ENCODE measurements at places on chromosomes 7 and 10. TPM values are rescaled to one million over a fixed set of nuclear protein-coding genes. Genes with fewer than 3 reads are reported as not detected.

CYP2E1 gene
- polyA plus RNA-seq = not detected

IL6 gene
- polyA plus RNA-seq = not detected

CYP3A7 gene
- not detected for polyA plus RNA-seq

TSPAN12 gene
- not detected for polyA plus RNA-seq

MCM10 gene
- 0.34 TPM for polyA plus RNA-seq

GRCh38 chr10:117989962-117990361, 56.8 kb downstream of the RAB11FIP2 start:
- no peaks in the 10 kb centered on the region for H3K36me3 ChIP-seq
- H3K4me1 ChIP-seq = no peaks in the 10 kb centered on the region
- DNase-seq = no peak
- no peak overlapping the region for H3K27ac ChIP-seq
- H3K4me3 ChIP-seq = no peak overlapping the region

DNA sequence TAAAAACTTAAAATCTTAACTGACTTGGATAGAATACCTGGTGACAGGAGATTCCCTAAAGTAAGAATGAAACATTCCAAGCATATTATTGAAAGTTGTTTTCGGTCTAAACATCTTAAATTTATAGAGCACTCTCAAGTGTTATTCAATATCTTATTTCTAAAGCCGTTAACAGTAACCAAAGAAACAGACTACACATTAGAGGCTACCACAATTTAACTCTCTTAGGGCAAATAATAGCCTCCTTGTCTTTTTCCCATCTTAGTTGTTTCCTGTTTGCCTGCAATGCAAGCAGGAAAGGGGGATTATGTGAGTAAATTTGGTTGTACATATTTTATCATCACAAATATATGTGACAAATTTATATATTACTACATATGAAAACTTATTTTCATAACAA, 31.4 kb downstream of the NAPEPLD start:
- no peaks in the 10 kb centered on the region for H3K27me3 ChIP-seq
- H3K4me1 ChIP-seq = no peaks in the 10 kb centered on the region
- peaks cover 41% of the 10 kb centered on the region for H3K36me3 ChIP-seq
- no peak overlapping the region for H3K4me3 ChIP-seq
- no peak overlapping the region for H3K27ac ChIP-seq

DNA sequence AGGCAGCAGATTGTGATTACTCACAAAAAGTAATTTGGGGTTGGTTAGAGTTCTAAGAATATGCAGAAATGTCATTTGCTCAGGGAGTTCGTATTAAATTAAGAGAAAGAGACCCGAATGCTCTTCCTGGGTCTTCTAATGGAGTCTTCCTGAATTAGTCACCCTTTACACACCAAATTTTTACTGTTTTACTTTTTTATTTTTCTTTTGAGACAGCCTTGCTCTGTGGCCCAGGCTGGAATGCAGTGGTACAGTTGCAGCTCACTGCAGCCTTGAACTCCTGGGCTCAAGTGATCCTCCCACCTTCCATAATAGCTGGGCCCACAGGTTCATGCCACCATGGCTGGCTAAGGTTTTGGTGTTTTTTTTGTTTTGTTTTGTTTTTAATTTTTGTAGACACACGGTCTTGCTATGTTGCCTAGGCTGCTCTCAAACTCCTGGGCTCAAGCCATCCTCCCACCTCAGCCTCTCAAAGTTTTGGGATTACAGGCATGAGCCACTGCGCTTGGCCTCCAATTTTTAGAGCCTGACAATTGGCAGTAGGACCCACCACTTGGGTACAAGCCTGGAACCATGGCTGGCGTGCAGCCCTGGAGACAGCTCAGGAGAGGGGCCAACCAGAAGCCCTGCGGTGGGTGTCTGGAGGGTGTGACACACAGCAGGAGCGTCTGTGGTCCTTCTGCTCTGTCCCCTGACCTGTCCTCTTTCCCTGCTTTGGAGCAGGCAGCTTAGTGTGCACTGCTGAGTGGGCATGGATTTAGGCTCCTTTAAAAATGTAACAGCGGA, 16.4 kb upstream of the BHLHA15 start:
- DNase-seq = no peak
- no peaks in the 10 kb centered on the region for H3K4me1 ChIP-seq
- no peak overlapping the region for H3K4me3 ChIP-seq
- H3K36me3 ChIP-seq = peaks cover 58% of the 10 kb centered on the region

DNA sequence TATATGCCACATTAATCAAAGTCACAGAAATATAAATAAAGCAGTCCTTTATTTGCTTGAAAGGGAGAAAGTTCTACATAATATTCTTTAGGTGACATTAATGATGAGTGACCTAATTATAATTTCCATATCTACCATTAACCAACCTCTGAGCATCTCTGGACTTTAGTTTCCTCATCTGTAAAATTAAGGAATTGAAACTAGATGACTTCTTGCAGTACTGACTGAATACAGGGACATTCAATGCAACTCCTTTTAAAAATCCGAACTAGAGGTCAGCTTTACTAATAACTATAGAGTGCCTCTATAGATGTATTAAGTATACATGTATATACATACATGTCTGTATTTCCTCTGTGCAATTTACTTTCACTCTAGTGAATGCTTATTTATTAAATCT, 3.9 kb downstream of the FMC1 start:
- peaks cover 5% of the 10 kb centered on the region for H3K36me3 ChIP-seq
- no peak for DNase-seq
- H3K4me1 ChIP-seq = peaks cover 11% of the 10 kb centered on the region
- no peak overlapping the region for H3K27ac ChIP-seq
- H3K27me3 ChIP-seq = no peaks in the 10 kb centered on the region

DNA sequence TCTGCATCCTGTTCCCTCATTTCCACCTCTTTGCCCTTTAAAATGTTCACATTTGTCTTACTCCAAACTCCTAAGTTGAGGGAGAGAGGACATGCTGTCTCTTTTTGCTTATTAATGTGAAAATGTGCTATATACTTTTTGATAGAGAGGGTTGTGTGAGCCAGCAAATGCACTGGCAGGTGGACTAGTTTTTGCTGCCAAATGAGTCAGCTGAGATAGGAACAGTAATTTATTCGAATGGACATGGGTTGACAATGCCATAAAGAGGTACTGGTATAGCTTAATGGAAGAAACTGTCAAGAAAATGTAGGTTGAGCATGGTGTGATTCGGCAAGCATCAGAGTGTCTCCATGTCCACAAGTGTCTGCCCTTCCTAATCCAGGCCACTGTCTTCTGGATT, 9.2 kb upstream of the TRUB1 start:
- peaks cover 8% of the 10 kb centered on the region for H3K27me3 ChIP-seq

DNA sequence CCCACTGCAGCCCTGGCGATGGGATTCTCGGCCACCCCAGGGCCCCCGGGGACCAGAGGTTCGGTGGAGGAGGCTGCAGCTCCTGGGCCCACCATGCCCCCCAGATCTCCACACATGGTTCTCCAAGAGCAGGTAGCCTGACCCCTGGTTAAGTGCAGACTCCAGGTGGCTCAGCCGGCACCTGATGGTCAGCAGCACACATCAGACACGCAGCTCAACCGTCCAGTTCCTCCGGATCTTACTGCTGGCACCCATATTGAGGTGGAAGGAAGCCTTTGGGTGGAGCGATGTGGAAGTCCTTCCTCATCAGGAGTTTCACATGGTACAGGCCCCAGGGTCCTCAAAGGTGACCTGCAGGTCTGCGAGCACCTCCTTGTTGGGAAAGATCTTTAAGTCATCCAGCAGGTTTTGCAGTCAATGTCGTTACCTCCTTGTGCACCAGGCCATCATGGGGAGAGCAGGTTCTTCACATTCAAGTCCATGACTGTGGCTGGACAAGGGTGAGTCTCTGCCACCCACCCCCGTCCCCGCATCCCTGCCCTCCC, 74.2 kb upstream of the EEPD1 start:
- DNase-seq = no peak
- H3K4me3 ChIP-seq = no peak overlapping the region
- no peaks in the 10 kb centered on the region for H3K36me3 ChIP-seq
- H3K27ac ChIP-seq = no peak overlapping the region

DNA sequence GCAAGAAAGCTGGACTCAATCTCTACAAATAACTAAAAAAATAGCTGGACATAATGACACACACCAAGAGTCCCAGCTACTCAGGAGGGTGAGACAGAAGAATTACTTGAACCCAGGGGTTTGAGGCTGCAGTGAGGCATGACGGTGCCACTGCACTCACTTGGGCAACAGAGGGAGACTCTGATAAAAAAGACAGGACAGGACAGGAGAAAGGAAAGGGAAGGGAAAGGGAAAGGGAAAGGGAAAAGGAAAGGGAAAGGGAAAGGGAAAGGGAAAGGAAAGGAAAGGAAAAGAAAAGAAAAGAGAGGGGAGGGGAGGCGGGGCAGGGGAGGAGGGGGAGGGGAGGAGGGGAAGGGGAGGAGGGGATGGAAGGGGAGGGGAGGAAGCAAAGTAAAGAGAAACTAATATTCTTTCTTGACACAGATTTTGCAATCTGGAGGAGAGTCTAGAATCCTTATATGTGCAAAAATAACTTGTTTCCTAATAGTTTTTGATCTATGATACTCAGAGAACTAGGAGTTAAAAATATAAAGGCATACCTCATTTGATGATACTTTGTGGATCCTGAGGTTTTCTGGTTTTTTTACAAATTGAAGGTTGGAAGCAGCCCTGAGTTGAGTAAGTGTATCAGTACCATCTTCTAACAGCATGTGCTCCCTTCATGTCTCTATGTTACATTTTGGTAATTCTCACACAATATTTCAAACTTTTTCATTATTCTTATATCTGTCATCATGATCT, 8.0 kb downstream of the SAR1A start:
- peaks cover 52% of the 10 kb centered on the region for H3K36me3 ChIP-seq
- peaks cover 40% of the 10 kb centered on the region for H3K4me1 ChIP-seq
- no peaks in the 10 kb centered on the region for H3K27me3 ChIP-seq
- H3K4me3 ChIP-seq = peak overlapping the region; percentile 69
- peak overlapping the region; percentile 55 for H3K27ac ChIP-seq

DNA sequence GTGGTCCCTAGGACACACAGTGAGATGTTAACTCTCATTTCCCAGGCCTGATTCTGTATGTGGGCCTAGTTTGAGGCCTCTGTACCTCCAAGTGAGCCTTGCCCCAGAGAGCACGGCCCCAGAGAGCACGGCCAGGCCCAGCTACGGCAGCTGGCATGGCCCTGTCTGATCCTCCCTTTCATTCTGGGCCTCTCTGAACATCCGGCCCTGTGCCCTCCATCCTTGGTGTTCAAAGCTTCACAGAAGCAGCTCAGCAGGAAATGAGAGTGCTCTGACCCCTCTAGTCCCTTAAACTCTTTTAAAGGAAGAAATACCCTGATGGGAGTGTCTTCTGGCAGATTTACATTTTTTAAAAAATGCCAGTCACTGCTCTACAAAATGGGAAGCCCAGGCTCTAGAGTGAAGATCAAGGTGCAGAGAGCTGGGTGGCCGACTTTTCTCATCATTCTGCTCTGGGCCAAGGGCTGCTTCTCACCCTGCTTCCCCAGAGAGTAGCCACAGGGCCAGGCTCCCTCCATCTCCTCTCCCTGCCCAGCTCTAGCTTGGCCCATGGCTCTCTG, 171.9 kb downstream of the RPS24 start:
- H3K4me1 ChIP-seq = no peaks in the 10 kb centered on the region
- no peak for DNase-seq
- H3K36me3 ChIP-seq = no peaks in the 10 kb centered on the region
- no peaks in the 10 kb centered on the region for H3K27me3 ChIP-seq

GRCh38 chr10:69047111-69047832, 40.6 kb upstream of the SRGN start:
- no peaks in the 10 kb centered on the region for H3K36me3 ChIP-seq
- H3K27ac ChIP-seq = no peak overlapping the region
- no peak overlapping the region for H3K4me3 ChIP-seq
- no peaks in the 10 kb centered on the region for H3K27me3 ChIP-seq
- peaks cover 45% of the 10 kb centered on the region for H3K4me1 ChIP-seq

GRCh38 chr7:9453521-9453920, 1020.1 kb downstream of the NXPH1 start:
- H3K27me3 ChIP-seq = no peaks in the 10 kb centered on the region
- H3K4me3 ChIP-seq = no peak overlapping the region
- H3K4me1 ChIP-seq = no peaks in the 10 kb centered on the region
- H3K36me3 ChIP-seq = no peaks in the 10 kb centered on the region
- no peak overlapping the region for H3K27ac ChIP-seq

DNA sequence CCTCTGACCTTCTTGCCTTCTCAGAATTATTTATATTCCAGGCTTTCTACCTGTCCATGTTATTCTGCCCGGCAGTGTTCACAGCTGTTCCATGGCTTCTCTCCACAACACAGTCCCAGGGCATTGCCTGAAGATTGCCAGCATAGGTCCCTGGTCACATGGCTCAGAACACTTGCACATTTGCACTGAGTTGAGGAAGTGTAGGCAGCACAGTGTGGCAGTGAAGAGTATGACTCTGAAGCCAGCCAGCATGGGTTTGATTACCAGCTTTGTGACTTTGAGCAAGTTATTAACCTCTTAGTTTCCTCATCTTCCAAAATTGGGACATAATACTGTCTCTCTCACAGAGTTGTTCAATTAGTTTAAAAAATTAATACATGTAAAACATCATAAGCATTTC, 73.2 kb upstream of the NEUROD6 start:
- H3K36me3 ChIP-seq = no peaks in the 10 kb centered on the region
- H3K27me3 ChIP-seq = no peaks in the 10 kb centered on the region
- H3K27ac ChIP-seq = no peak overlapping the region
- no peaks in the 10 kb centered on the region for H3K4me1 ChIP-seq
- H3K4me3 ChIP-seq = no peak overlapping the region
- no peak for DNase-seq

- no peaks in the 10 kb centered on the region for H3K4me1 ChIP-seq
- no peak overlapping the region for H3K4me3 ChIP-seq
- no peak overlapping the region for H3K27ac ChIP-seq
- no peaks in the 10 kb centered on the region for H3K36me3 ChIP-seq
Measured at GRCh38 chr10:123847686-123848432, 43.7 kb downstream of the CPXM2 start.

- H3K4me1 ChIP-seq = peaks cover 21% of the 10 kb centered on the region
- no peak overlapping the region for H3K4me3 ChIP-seq
- H3K36me3 ChIP-seq = no peaks in the 10 kb centered on the region
- H3K27ac ChIP-seq = no peak overlapping the region
Measured at GRCh38 chr10:9012312-9012711, 957.8 kb downstream of the GATA3 start.

- H3K4me1 ChIP-seq = peaks cover 88% of the 10 kb centered on the region
- peak overlapping the region; percentile 97 for H3K27ac ChIP-seq
- no peaks in the 10 kb centered on the region for H3K27me3 ChIP-seq
- peak overlapping the region; percentile 95 for H3K4me3 ChIP-seq
Measured at GRCh38 chr7:130943336-130943901, 209.4 kb upstream of the KLF14 start.

GRCh38 chr7:85802211-85802610, 615.4 kb upstream of the SEMA3D start:
- H3K27me3 ChIP-seq = no peaks in the 10 kb centered on the region
- H3K4me3 ChIP-seq = no peak overlapping the region
- no peak overlapping the region for H3K27ac ChIP-seq
- no peaks in the 10 kb centered on the region for H3K36me3 ChIP-seq

- no peak for DNase-seq
- no peaks in the 10 kb centered on the region for H3K27me3 ChIP-seq
- no peak overlapping the region for H3K27ac ChIP-seq
- H3K4me1 ChIP-seq = no peaks in the 10 kb centered on the region
- H3K36me3 ChIP-seq = no peaks in the 10 kb centered on the region
- H3K4me3 ChIP-seq = no peak overlapping the region
Measured at GRCh38 chr7:29398011-29398410, 165.6 kb upstream of the PRR15 start.

- no peaks in the 10 kb centered on the region for H3K27me3 ChIP-seq
- no peak overlapping the region for H3K4me3 ChIP-seq
- no peak overlapping the region for H3K27ac ChIP-seq
- peaks cover 30% of the 10 kb centered on the region for H3K4me1 ChIP-seq
Measured at GRCh38 chr7:112448891-112449290, 1.4 kb upstream of the IFRD1 start.

GRCh38 chr7:157991351-157991750, 596.3 kb downstream of the PTPRN2 start:
- DNase-seq = peak; percentile 2
- H3K4me3 ChIP-seq = no peak overlapping the region
- H3K4me1 ChIP-seq = no peaks in the 10 kb centered on the region
